Suprapubic skin (tissue), 4 donors: ENCODE measurements at places on chromosomes 2 and 18. TPM values are rescaled to one million over a fixed set of nuclear protein-coding genes. Genes with fewer than 3 reads are reported as not detected.

LOXHD1 gene
- 0.30 TPM for total RNA-seq

IGFBP5 gene
- total RNA-seq = 122 TPM

MOGAT1 gene
- total RNA-seq = not detected

DNA sequence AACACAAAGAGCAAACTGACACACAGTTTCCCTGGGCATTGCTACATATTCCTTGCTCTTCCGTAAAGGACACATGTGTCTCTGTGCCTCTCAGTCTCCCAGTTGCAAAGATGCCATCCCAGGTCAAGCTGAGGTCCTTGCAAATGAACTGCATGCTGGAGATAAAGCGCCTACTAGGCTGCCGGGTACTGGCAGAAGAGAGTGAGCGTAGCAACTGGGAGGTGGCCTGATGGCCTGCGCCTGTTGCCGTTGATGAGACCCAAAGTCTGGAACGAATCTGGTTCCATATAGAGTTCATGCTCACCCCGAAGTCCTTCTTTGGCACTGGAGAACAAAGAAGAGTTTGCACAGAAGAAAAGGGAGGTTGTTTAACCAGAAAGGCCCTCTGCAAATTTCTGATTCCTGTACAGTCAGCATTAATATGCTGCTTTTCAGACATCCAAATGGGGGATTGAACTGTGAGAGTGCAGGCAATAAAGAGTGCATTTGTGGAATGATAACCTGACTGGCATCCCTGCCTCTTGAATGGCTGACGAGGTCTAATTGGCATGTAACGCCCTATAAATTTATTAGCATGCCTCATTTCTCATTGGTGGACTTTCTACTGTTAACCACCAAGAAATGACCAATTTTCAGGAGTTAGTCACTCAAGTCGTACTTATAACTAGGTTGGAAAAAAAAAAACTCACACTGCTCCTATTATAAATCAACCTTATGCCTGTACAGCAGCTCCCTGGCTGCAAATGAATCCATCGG is 78.7 kb downstream of the GBX2 start:
- no peak for DNase-seq
- no peak overlapping the region for H3K4me3 ChIP-seq
- H3K27me3 ChIP-seq = no peaks in the 10 kb centered on the region
- H3K27ac ChIP-seq = no peak overlapping the region
- no peaks in the 10 kb centered on the region for H3K4me1 ChIP-seq

DNA sequence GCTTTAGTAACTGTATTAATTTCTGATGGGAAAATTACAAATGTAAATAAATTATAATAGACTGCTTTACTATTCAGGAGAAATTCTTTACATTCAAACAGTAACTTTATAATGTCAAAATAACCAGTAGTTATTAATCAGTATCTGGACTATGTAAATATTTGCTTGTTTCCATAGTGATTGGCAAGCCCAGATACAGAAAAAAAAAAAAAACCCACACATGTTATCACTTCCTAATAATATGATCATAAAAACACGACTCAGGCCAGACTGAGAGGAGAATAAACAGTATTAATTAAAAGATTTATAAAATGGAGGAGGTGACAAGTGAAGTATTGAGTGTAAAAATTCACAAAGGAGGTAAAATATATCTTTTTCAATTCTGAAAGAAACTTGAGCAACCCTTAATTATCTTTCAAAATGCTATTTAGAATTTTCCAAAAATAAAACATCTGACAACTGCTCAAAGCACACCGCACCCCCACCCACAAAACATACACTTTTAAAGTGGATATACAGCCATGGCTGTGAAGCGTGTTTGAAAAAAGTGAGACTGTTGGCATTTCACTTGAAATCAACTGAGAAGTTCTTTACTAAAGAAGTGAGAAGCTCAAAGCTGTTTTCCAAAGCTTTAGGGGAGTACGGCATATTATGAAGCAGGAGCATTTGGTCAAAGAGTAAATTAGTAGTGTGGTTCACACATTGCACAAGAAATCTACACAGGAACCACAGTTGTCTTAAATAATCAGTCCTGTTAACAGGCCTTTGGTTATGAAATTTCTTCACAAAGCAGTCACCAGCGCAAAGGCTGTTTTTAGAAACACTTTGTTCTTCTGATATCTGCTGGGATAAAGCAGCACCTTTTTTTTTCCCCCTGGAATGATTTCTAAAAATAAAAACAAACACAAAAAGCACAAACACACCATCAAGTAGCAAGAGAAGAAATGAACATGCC is 475.8 kb downstream of the TXNL1 start:
- H3K27me3 ChIP-seq = no peaks in the 10 kb centered on the region
- no peaks in the 10 kb centered on the region for H3K36me3 ChIP-seq
- H3K27ac ChIP-seq = no peak overlapping the region
- H3K4me1 ChIP-seq = peaks cover 22% of the 10 kb centered on the region

- no peak overlapping the region for H3K4me3 ChIP-seq
- no peak for DNase-seq
- H3K4me1 ChIP-seq = no peaks in the 10 kb centered on the region
These were observed 75.5 kb downstream of the ASB1 start for GRCh38 chr2:238502088-238502810.

DNA sequence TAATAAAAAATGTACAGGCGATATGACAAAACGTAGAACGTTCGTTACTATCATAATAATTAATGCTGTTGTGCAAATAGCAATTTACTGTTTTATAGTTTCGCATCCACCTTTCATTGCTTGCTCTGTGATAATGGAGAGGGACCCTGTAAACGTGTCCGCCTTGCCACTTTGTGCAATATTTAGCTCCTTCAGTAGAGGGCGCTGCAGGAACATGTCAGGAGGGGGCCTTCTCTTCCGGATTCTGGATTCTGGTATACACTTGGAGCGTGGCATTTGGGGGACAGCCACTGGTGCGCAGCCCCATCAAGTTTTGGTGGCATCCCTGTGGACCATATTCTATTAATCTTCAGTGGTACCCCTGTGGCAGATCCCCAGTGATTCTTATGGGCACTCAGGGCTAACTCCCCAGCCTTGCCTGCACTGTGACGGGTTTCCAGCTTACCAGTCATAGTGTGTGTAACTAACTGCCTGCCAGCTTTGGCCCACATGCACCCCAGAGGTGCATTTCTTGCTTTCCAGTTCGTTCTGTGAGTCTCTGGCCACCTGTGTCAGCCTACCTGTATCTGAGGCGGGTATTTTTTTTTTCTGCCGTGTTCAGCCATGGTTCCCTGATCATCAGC is 140.3 kb downstream of the CYRIA start:
- no peaks in the 10 kb centered on the region for H3K36me3 ChIP-seq
- H3K27me3 ChIP-seq = no peaks in the 10 kb centered on the region
- no peaks in the 10 kb centered on the region for H3K4me1 ChIP-seq
- no peak overlapping the region for H3K27ac ChIP-seq
- DNase-seq = no peak

DNA sequence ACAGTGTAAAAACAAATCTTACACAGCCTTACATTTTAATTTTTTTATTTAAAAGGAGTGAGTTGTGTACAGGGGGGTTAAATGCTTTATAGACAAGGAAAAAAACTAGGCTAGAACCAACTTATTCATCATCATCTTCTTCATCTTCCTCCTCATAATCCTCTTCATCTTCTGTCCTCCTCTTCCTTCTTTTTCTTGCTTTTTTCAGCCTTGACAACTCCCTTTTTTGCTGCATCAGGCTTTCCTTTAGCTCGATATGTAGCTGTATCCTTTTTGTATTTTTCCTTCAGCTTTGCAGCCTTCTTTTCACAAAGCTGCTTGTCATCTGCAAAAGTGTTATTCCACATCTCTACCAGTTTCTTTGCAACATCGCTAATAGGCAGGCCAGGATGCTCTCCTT is 113.6 kb upstream of the SP5 start:
- H3K27ac ChIP-seq = no peak overlapping the region
- no peaks in the 10 kb centered on the region for H3K4me1 ChIP-seq
- DNase-seq = no peak
- no peak overlapping the region for H3K4me3 ChIP-seq
- no peaks in the 10 kb centered on the region for H3K36me3 ChIP-seq

GRCh38 chr2:85909005-85909404 is 20.2 kb upstream of the ST3GAL5 start:
- no peak overlapping the region for H3K27ac ChIP-seq
- no peaks in the 10 kb centered on the region for H3K27me3 ChIP-seq
- DNase-seq = no peak
- no peak overlapping the region for H3K4me3 ChIP-seq
- peaks cover 52% of the 10 kb centered on the region for H3K4me1 ChIP-seq
